Stimulated activated CD8-positive, alpha-beta memory T cell treated with anti-CD3 and anti-CD28 coated beads, Interleukin-15, amount 100 ng/mL, for 4 hours (primary cell): ENCODE measurements at places on chromosomes 7 and 10.

GRCh38 chr10:82319562-82319961, 444.6 kb downstream of the NRG3 start:
- no peak for DNase-seq

DNA sequence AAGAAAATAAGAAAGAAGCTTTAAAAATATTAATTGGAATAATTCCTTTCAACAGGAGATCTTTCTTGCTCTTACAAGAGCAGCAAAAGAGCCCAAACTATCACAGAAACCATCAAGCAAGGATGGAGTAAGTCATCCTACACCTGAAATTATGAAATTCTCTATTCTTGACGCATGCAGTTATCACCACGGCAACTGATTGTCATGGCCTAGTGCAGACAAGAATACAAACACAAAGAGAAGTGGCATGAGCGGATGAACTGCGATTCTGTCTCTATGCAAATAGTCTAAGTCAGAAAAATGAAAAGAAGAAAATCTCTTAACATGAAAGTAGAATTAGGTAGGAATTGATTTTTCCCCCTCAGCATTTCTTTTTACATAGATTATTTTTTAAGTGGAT, 54.8 kb upstream of the SLC35B4 start:
- no peak for DNase-seq

DNA sequence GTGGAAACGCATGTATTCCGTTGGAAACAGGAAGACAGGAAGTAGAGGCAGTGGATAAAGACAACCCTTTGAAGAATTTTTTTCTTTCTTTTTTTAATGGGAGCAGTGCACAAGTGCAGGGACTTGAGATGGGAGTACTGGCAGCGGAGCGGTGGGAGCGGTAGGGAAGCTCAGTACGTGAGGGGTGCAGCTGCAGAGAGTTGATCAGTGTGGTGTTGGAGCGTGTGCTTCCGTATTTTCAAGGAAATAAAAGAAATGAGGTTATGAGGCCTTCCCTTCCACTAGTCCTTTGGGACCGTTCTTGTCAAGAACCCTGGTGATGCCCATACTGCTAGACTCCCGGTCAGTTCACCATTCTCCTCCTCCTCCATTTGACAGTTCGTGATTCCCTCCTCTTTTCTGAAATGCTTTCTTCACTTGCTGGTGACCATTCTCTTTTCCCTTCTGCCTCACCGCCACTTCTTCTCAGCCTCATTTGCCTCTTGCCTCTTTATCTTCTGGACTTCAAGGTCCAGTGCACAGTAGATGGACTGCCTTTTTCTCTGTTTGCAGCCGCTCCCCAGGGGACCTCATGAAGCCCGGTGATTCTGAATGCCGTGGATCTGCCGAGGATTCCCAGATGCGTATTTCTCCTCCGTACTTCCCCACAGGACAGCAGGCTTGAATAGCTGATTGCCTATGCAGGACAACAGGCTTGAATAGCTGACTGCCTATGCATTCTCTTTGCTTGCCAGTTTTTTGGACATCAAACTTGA, 39.1 kb upstream of the TMEM236 start:
- no peak for DNase-seq

DNA sequence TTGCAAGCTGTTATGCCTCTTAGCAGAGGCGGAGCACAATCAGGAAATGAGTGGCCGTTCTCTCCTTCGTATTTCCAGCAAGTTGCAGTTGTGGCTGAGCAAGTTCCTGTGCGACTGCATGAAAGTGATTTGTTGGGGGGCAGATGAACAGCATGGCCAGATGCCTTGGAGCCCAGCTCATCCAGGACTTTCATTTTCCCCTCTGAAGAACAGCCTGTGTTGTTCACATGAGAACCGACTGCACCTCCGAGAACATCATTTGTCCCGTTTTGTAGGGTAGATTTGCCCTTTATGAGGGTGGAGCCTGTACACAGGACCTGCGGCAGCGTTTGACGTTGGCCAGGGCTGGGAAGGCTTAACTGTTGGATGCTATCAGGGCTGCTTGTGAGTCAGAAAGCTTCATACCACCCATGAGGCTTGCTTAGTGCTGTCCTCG, 4.4 kb downstream of the BAG3 start:
- no peak for DNase-seq

DNA sequence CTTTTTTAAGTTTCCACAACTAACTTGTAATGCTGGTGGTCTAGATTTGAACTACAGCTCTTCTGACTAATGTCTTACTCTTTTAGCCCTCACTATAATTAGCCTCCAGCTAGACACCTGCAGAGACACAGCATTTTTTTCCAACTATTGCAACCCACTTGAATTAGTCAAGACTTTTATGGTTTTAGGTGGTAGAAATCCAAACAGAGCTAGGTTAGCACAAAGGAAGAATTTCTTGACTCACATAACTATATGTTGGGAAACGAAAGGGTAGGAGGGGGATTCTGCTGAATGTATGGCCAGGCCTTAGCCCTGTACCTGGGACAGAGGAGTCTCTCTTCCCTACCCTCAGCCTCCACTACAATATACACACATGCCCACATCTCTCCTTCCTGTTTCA, 586.1 kb downstream of the INHBA start:
- DNase-seq = no peak

DNA sequence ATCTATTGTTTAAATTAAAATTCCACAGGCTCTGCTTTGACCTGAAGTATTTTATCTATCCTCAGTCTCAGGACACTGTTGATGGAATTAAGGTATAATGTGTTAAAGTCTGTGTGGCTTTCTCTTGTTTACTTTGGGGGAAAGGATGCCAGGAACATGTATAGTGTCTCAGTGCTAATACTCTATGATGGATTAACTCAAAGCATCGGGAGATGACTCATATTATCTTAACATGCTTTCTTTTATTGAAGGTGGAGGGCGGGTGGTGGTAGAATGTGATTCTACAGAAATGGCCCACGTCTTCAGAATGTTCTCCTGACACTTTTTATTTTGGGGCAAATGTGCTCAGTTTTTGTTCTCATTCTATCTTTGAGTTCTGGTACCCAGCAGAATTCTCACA, 189.0 kb downstream of the ANKRD30A start:
- DNase-seq = no peak

GRCh38 chr7:89687211-89687610, 467.1 kb upstream of the STEAP1 start:
- DNase-seq = no peak
